ENCODE measurements at places on chromosomes 1 and 21. TPM values are rescaled to one million over a fixed set of nuclear protein-coding genes. Genes with fewer than 3 reads are reported as not detected.

DNA sequence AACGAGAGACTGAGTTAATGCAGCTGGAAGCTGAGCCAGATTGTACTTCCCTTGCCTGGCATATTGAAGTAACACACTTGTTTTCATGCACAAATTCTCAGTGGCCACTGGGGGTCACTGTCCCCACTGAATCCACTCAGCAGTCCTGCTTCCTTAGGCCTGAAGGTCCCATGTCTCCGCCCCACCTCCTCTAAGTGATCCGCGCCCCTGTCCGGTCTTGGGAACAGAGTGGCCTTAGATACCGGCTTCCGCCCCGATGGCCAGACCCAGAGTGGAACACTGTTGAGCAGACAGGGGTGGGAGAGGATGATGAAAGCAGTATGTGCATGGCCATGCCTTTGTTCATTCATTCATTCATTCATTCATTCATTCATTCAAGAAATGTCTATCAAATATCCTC, 34.8 kb downstream of the CHAF1B start:
- peak; percentile 74 for DNase-seq

Gene THEM5
- not detected for total RNA-seq

DNA sequence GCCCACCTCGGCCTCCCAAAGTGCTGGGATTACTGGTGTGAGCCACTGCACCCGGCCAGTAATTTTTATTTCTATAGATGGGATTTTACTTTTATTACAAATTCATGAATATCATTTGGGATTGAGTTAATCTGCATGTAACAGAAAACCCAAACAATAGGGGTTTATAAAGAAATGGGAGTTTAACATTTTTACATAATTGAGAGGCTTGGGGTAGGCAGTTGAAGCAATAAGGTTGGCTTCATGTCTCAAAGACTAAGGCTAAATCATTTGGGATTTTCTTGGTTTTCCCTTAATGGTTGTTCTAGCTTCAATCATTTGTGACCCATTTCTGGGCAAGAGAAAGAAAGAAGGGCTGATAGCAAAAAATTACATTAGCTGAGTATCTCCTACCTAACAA, 118.7 kb upstream of the FOXD3 start:
- no peak for DNase-seq

- no peak for DNase-seq
Measured at GRCh38 chr1:192438737-192439136, 121.9 kb downstream of the RGS21 start.

DNA sequence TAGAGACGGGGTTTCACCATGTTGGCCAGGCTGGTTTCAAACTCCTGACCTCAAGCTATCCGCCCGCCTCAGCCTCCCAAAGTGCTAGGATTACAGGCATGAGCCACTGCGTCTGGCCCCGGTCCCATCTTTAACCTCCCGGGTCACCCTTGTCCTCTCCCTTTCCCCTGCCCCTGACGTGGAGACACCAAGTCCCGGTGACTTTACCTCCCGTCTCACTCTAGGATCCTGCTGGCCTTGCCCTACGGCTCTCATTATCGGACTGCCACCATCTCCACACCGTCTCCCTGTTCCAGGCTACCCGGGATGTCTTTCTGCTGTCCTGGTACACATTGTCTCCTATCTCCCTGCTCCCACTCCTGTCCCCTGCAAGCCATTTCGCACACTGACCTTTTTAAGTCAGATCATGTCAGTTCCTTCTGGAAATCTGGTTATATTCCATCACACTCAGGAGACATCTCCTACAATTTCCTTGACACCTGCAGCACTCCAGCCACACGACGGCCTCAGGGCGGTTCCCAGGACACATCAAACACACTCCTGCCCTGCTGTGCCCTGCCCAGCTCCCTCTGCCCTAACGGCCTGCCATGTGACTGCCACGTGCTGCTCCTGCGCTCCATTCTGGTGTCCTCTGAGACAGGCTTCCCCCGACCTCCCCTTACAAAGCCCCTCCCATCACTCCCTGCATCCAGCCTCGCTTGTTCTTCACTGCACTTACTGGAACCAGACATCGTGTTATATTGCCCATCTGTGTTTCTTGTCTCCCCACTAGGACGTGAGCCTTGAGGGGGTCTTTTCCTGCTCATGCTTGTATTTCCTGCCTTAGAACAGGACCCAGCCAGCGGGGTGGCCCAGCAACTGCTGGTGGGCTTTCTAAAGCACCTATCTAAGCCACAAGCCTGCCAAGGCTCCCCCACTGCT, 32.7 kb downstream of the TTC39A start:
- DNase-seq, result no peak

Gene HMGN1
- 165 TPM for total RNA-seq

Gene MMP23B
- not detected for total RNA-seq

Gene DNALI1
- not detected for total RNA-seq

- DNase-seq, result no peak
Measured at GRCh38 chr1:51524817-51525216, 5.8 kb upstream of the EPS15 start.

- no peak for DNase-seq
Measured at GRCh38 chr1:198716051-198716450, 77.2 kb downstream of the PTPRC start.

Gene CD244
- not detected for total RNA-seq

Gene OR2M3
- not detected for total RNA-seq

Gene S100A8
- total RNA-seq, result not detected

- DNase-seq, result peak; percentile 10
Measured at GRCh38 chr1:68808351-68808750, 311.5 kb upstream of the DEPDC1 start.

GRCh38 chr1:94973309-94973922, 46.5 kb upstream of the CNN3 start:
- no peak for DNase-seq

Gene PKLR
- not detected for total RNA-seq

DNA sequence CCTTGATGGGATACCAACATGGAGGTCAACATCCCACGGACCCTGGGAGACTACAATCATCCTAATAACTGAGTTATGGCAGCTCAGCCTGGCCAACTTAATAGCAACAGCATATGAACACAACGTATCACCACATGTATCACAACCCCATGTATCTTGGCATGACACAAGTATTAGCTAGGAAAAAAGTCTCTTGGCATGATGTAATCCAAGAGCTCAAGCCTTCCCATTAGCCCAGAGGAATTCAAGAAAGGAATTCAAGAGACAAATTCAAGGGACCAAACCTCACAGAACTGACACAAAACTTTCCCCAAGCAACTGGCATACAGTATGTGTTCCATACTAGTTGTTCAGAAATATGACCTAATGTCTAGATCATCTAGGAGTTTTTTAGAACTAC, 100.9 kb upstream of the HMGB4 start:
- DNase-seq, result no peak

- no peak for DNase-seq
Measured at GRCh38 chr21:43585514-43585913, 73.8 kb downstream of the HSF2BP start.

DNA sequence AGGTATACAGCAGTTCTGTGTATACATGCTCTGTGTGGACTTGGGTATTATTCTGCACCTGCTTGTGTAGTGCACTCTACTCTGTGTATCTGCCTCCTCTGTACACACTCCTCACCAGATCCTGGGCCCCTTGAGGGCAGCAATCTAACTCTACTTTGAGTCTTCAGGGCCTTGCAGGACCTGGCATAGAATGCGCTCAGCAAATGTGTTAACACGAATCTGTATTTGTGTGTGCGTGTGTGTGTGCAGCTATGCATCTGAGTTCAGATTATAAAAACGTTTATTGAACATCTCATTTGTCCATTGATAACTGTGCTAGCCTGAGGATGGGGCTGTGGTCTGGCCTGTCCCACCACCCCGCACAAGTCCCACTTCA, 3.9 kb upstream of the MEF2D start:
- DNase-seq, result peak; percentile 17

Gene RRAGC
- total RNA-seq, result 9.1 TPM

DNA sequence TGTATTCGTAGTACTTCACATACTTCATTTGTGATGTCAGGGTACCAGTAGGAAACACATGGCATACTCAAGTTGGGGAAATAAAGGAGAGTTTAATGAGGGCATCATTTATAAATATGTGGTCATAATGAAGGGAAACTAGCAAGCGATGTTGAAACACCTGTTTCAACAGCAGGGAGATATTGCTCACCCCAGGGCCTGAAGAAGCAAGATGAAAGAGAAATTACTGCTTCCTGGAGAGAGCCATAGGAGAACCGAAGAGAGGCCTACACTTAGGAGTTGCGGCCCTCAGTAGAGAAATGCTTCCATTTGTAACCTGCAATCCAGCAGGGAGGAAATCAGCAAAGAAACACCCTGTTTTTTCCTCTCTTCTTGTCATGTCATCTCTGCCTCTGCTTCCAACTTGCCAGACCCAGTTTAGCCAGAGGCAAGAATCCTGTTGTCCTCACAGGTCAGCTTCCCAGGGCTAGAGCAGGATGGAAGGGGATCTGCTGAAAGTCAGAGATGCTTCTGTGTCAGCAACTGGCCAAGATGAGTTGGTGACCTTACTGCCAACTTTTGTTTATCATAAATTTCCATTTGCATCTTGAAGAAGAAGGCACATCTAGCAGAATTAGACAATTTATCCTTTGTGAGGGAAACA, 67.6 kb upstream of the TSPAN2 start:
- DNase-seq, result no peak

Gene S100A9
- not detected for total RNA-seq

GRCh38 chr21:46067505-46068201, 30.3 kb upstream of the COL6A2 start:
- no peak for DNase-seq

Gene SYT11
- total RNA-seq, result 16.9 TPM

DNA sequence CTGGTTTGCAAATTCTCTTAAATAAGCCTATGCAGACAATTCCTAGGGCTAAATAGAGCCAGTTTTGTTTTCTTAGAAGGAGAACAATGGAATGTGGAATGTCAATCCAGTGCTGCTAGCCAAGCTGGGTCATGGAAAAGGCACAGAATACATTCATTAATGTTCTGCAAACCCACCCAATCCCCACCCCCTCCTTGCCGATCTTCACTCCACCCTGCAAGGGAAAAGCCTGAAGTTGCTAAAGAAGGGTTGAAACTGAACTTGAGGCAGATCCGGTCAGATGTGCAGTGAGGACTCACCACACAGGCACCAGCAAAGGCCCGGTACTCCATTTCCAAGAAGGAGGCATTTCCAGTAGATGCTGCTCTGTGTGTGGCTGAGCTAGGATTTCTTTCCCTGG, 179.6 kb downstream of the PLPP3 start:
- DNase-seq, result no peak

GRCh38 chr1:163307479-163308171, 14.1 kb upstream of the NUF2 start:
- peak; percentile 80 for DNase-seq

- no peak for DNase-seq
Measured at GRCh38 chr1:5954964-5955363, 37.3 kb downstream of the NPHP4 start.

Gene GJA5
- total RNA-seq, result not detected

DNA sequence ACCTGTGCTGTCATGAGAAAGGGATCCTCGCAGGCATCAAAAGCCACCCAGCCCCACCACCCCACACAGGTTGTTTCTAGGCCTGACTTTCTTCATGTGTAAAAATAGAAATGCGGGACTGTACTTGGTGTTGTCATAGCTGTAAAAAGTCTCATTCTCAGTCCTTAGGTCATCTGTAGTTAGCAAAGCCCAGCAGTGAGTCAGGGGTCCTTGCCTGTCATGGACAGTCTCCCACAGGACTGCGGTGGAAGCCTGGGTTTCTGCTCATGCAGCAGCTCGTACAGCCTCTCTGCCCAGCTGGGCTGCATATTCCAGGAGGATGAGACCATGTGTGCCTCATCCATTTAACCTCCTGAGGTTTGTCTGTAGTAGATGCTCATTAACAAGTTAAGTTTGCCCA, 58.2 kb downstream of the MRPS6 start:
- no peak for DNase-seq

DNA sequence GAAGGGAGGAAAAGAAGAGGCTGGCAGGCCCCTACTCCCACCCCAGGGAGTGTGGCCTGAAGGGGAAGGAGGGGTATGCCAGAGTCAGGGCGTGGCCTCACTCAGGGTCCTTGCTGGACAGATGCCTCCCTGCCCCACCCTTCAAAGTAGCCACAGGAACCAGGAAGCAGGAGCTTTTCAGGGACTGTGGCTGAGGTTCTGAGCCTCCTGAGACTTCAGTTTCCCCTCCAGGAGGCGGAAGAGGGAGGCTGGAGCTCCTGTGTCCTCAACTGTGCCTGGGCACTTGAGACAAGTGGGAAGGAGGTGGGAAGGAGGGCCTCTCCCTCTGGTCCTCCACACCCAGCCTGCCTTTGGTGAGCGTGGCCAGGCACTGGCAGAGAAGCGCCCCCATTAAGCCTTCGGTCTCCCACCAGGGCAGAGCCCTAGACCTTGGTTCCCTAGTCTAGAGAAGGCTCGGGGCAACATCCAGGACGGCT, 5.3 kb downstream of the CELSR2 start:
- no peak for DNase-seq

DNA sequence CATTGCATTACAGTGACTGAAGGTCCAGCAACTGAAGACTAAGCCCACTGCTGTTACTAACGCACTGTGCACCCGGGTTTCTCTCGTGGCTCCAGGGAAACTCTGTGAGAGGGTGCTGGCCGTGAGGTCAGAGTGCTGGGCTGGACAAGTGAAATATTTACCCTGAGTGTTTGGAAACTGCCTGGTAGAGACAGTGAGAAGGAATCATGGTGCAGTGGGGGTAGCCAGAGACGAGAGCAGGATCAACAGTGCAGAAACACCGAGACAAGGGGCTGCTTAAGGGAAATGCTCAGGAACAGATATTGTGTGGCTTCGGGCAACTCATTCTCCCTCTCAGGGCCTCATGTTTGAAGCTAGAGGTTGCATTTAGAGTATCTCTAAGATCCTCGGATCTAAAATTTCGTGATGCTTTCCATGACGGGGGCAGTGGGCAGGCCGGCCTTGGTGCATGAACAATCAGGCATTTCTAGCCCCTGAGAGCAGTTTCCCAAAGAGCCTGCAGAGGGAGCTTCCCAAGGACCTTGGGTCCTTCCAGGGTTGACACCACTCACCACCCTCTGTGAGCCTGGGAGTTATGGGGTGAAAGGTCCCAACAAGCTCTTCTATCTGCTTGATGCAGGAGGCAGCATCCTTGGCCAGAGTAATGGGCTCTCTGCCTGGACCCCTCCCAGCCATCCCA, 9.7 kb downstream of the CD2 start:
- DNase-seq, result no peak

DNA sequence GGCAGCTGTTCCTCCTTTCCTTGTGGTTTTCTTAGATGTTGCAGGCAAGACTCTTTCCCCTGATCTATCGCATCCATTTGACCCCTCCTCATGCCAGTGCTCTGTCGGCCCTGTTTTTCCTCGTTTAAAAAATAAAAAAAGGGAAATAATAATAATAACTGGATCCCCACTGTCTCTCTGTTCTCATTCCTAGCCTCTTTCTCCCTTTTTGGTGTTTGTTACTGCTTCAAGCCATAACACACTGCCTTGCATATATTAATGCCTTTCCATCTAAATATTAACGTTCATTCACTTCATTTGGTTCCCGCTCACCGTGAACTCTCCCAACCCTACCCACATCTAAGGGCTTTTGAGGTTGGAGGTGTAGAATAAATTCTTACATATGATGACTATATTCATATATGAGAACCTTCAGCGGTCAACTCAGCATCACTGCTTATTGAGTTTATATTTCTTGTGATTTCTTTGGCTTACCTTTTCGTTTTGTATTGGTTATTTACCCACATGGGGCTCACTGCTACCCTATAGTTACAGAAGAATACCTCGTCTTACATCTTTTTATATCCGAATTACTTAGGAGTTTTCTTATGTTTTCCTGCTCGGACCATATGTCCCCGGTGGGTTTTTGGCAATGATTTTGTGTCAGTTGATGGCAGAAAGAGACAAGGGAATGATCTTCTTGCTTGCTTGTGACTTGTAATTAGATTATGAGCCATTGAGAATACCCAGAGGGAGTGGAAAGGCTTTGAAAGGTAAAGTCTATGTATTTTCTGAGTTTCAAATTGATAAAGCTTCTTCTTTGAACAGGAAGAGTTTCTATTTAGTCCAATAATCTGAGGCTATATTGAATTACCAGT, 805 bp downstream of the ATG4C start:
- DNase-seq, result no peak

Measured in HT1080 (cell line).